ENCODE measurements at places on chromosomes 11 and 22.

DNA sequence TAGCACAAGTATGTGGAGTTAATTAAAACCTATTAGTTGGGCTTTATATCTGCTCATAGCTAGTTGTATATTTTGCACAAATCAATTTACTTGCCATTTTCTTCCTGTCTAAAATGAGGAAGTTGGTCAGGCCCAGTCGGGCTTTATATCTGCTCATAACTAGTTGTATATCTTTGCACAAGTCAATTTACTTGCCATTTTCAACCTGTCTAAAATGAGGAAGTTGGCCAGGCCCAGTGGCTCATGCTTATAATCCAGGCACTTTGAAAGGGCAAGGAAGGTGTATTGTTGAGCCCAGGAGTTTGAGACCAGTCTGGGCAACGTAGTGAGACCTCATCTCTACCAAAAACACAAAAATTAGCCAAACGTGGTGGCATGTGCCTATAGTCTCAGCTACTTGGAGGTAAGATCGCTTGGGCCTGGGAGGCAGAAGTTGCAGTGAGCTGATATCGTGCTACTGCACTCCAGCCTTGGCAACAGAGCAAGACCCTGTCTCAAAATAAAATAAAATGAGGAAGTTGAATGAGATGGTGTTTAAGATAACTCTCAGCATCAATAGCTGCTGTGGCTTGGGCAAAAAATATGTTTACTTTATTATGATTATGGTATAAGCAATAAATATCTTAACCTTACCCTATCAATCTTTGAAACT is 1558.6 kb upstream of the RAG2 start:
- no peak for DNase-seq

GRCh38 chr11:94747601-94748041 is 20.5 kb upstream of the AMOTL1 start:
- DNase-seq, result no peak

DNA sequence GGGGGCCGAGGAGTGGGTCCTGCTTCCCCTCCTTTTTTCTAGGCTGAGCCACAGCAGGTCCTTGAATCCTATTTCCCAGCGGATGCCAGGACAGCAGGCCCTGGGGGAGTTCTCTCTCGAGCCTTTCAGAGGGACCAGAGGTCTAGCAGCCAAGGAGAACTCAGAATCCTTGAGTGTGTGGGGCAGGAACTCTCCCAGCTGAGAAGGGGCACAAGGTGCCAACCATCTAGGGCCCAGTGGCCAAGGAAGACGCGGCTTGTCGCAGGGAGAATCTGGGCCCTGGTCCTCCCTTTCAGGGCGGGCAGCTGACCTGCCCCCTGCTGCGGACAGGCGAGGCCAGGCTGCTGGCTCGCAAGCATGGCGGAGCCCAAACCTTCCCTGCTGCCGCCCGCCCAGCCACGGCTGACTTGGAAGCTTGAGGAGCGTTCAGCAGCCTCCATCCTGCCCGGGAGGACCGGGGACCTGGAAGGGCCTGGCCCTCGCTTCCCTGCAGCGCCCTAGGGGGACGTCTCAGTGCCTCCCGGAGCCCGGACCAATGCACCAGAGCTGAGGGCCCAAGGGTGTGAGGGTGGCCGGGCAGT is 972 bp upstream of the TSSC4 start:
- DNase-seq, result peak; percentile 58

GRCh38 chr11:120898568-120898967 is 125.3 kb upstream of the TBCEL start:
- DNase-seq, result no peak

- no peak for DNase-seq
Measured at GRCh38 chr11:32729976-32730375, 64.5 kb downstream of the CCDC73 start.

DNA sequence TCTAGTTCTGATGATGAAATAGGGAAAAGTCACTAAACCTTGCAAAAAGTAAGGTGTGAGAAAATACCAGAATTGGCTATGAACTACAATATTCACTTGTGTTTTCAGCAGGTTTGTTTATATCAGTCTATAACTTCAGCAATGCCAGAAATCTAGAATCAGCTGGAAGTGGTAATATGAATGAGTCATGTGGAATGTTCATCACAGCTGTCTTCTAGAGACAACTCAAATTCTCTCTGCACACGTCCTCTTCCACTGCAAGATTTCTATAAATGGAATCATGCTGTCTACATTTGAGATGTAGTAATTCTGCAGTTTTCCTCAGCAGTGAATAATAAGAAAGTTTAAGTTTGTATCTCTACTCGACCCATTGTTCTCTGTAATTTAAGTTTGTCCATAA is 89.9 kb downstream of the OR4A15 start:
- DNase-seq, result peak; percentile 0

DNA sequence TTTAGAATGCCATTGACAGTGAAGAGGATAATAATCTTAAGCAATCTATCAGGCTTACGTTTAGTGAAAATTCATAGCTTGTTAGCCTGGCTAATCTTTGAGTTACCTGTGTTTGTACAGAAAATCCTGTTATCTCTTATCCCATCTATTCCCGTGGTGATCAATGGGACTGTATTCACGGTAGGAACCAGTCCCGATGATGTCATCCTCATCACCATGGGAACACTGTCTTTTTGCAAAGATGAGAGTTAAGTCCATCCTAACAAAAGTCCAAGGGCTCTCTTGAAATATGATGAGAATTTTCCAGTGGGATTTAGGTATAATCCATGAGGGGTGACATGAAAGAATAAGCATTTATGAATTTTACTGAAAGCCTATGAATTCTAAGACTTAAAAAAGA is 762.2 kb downstream of the ETS1 start:
- no peak for DNase-seq

DNA sequence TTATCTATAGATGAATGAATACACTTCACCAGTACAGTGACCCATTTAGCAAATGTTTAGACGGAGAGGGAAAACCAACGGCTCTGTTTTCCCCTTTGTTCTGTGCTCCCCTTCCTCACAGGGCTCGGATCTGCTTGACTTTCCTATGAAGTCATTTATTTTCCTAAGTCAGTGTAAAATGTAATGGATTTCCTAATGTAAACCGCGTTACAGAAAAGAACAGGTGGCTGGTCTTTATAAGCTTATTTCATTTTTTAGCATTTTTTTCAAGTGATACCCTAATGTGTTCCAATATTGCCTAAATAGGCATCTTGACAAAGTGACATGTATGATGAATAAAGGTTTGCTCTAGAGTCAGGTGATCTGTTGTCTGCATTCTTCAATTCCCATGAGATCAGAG is 207.5 kb downstream of the PGR start:
- no peak for DNase-seq

- DNase-seq, result no peak
Measured at GRCh38 chr11:30868626-30869081, 282.5 kb upstream of the MPPED2 start.

- DNase-seq, result peak; percentile 27
Measured at GRCh38 chr11:64656862-64657261, 65.8 kb downstream of the SLC22A12 start.

DNA sequence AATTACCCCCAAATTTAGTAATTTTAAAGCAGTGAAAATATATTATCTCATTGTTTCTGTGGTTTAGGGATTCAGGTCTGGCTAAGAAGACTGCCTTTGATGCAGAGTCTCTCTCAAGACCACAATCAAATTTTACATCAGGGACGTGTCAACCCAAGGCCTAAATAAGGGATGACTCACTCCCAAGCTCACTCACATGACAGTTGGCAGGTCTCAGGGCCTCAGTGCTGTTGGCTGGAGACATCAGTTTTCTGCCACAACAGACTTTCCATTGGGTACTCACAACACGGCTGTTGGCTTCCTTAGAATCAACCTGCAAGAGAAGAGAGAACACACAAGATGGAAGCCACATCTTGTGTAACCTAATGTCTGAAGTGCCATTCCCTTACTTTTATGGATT is 377.3 kb downstream of the FAM181B start:
- DNase-seq, result no peak

- DNase-seq, result peak; percentile 57
Measured at GRCh38 chr11:92384802-92385201, 160.2 kb downstream of the FAT3 start.

DNA sequence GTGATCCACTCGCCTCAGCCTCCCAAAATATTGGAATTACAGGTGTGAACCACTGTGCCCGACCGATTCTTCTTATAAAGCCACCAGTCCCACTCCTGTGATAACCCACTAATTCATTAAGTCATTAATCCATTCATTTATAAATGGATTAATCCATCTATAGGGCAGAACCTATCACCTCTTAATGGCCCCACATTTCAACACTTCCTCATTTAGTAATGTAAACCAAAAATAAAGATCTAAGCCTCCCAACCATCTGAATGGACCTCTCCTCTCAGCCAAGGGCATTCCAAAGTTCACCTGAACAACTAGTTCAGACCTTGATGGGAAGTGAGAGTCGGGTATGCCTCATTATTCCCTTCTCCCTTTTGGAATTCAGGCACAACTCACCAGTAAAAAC is 9.9 kb upstream of the MRPL11 start:
- no peak for DNase-seq

GRCh38 chr11:115134926-115135325 is 369.3 kb downstream of the CADM1 start:
- DNase-seq, result no peak

DNA sequence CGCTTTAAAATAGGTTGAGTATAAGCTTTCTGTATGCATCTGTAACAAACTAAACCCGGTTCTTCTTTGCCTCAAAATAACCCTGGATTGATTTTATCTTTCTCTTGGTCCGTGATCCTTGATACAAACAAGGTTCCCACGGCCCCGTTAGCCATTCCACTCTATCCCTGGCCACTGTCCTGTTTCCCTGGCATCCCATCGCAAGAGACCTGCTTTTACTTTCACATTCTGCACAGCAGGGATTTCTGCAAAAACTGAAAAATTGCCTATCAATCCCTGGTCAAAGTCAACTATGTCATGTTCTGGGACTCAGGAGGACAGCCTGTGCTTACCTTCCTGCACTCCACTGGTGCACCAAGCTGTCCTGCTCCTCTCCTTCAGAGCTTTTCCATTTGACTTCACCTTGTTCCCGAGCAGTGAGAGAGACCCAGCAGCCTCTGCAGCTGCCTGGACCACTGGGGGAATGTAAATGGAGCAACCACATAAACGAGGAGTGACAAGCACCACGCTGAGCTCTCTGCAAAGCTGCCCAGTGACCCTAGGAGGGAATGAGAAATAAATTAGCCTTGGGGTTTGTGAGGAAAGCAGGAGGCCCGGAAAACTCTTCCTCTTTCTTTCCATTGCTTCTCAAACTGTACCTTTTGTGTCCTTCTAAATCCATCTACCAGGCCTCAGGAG is 175.9 kb downstream of the NTM start:
- no peak for DNase-seq

DNA sequence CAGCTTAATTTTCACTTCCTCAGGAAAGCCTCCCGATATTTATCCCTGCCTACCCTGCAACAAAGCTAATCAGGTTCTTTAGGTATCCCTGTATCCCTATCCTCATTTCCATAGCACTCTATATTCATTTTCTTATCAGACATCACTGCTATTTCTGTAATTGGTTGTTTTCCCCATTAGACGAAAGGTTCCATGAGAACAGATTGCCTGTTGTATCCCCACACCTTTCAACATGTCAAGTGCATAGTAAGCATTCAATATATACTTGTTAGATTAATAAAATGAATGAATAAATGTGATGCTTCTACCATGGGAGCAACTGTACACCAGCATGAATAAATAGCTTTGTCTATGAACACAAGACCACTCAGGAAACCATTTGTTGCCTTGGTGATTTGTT is 499.8 kb downstream of the DLG2 start:
- DNase-seq, result no peak

DNA sequence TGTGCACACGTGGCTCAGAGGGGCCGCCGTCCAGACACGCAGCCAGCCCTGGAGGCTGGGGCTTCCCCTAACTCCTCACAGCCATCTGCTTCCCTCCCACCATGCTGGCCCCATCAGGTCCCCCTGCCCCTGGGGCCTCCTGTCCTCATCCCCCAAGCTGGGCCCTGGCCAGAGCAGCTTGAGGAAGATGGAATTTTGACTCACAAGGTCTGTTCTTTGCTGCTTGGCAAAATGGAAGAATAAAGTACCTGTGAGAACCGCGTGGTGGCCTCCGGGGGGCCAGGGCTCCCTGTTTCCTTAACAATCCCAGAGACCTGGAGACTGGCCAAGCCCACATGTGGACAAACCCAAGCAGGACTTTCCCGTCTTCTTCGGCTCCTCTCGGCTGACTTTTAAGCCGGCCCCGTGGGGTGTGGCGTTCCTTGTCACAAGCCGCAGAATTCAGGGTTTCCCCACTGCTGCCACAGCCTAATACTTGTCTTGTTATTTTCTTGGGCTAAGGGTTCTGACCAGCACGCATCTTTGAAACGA is 872.8 kb downstream of the BRD1 start:
- DNase-seq, result no peak

- no peak for DNase-seq
Measured at GRCh38 chr11:75615751-75616150, 53.1 kb downstream of the MAP6 start.

- DNase-seq, result peak; percentile 88
Measured at GRCh38 chr11:63710476-63711217, 29.3 kb downstream of the RTN3 start.

GRCh38 chr11:117005758-117006157 is 92.5 kb downstream of the SIK3 start:
- DNase-seq, result no peak

- peak; percentile 89 for DNase-seq
Measured at GRCh38 chr11:81224396-81224795, 1509.3 kb downstream of the FAM181B start.

All from choroid plexus epithelial cell (primary cell).